ENCODE measurements at places on chromosomes 7 and 10. TPM values are rescaled to one million over a fixed set of nuclear protein-coding genes. Genes with fewer than 3 reads are reported as not detected.

Gene FZD1
- total RNA-seq, result 3.3 TPM

- H3K4me1 ChIP-seq, result no peaks in the 10 kb centered on the region
- no peak overlapping the region for H3K4me3 ChIP-seq
- H3K27ac ChIP-seq, result no peak overlapping the region
These were observed 71.6 kb downstream of the INPP5A start for GRCh38 chr10:132609211-132609610.

Gene ENKUR
- 0.33 TPM for total RNA-seq

Gene NUPR2
- not detected for total RNA-seq

GRCh38 chr10:132571650-132572544 lies 34.3 kb downstream of the INPP5A start:
- no peak overlapping the region for H3K27ac ChIP-seq
- H3K36me3 ChIP-seq, result peaks cover 7% of the 10 kb centered on the region
- H3K4me1 ChIP-seq, result peaks cover 6% of the 10 kb centered on the region

GRCh38 chr7:128727239-128727638 lies 11.9 kb upstream of the CALU start:
- peaks cover 10% of the 10 kb centered on the region for H3K4me1 ChIP-seq
- H3K27ac ChIP-seq, result no peak overlapping the region
- H3K4me3 ChIP-seq, result no peak overlapping the region
- no peaks in the 10 kb centered on the region for H3K36me3 ChIP-seq

Gene CUL2
- total RNA-seq, result 30.7 TPM

DNA sequence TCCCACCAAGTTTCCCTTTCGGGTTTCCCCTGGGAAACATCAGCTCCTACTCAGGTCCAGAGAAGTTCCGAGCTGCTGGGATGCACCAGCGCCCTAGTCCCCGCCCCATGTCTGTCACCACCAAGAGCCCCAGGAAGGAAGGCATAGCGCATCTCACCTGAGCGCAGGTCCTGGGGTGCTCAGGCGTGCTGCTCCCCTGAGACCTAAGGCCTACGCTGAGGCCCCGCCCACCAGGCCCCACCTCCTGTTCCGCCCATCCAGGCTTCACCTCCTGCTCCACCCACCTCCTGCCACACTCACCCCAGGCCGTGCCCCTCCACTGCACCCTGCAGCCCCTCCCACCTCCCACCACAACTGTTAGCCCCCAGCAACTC lies 1.2 kb upstream of the TFR2 start:
- H3K36me3 ChIP-seq, result no peaks in the 10 kb centered on the region
- DNase-seq, result no peak
- peaks cover 19% of the 10 kb centered on the region for H3K27me3 ChIP-seq

Gene CHCHD2
- total RNA-seq, result 564 TPM

DNA sequence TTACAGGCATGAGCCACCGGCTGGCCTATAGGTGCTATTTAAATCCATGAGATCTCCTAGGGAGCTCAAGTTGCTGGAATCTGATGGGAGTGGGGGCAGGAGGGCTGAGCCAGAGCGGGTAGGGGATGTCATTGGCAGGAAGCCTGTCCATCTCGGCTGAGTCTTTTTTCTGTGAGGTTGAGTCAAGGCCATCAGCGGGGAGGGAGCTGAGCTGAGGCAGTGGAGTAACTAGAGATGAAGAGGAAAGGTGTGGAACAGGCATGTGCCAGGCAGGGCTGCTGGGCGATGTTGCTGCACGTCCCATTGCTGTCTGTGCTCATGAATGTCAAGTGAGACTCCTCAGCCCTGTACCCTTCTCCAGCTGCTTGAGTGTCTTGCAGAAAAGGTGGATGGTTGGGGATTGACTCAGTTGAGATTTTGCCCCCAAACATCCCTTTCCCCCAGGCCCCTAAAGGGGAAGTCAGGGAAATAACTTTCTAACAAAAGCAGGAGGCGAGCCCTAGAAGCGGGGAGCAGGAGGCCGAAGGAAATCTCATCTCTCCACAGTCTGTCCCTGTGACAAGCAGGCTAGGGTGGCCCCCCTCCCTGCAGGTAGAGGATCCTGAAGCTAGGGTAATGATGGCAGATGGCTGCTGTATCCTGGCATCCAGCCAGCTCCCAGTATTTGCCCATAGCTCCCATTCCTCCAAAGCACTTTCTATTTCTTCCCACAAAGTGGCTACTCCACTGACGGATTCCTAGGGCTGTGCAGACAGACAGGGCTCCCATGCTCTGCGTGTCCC lies 5.4 kb downstream of the ATP6V1F start:
- H3K36me3 ChIP-seq, result peaks cover 6% of the 10 kb centered on the region
- H3K4me1 ChIP-seq, result peaks cover 8% of the 10 kb centered on the region
- no peak overlapping the region for H3K27ac ChIP-seq
- peak; percentile 23 for DNase-seq
- H3K4me3 ChIP-seq, result peak overlapping the region; percentile 39

DNA sequence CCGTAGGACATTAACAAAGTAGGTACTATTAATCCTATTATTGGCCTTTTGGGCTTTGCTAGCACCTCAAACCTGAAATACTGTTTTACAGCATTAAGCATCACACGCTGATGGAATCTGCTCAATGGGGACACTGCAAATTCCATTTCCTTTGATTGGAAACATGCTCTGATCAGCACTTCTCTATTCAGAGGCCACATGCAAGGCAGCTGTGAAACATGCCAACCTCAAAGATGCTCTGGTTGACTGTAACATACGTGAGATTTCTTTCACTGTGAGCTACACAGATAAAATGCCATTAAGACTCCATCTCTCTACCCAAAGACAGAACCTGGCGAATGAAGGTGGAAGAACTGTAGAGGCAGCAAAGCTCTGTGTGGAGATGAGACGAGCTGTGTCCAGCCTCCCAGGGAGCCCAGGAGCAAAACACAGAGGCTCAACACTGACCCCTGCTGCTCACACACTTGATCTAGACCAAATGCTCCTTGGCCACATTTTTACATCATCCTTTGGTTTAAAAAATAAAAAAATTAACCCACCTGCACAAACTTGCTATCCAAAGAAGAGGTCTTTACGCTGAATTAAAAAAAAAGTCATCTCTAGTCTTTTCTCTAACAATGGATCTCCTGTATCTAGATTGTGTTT lies 8.0 kb downstream of the RSU1 start:
- peak; percentile 55 for DNase-seq
- H3K27me3 ChIP-seq, result no peaks in the 10 kb centered on the region
- H3K4me1 ChIP-seq, result no peaks in the 10 kb centered on the region
- H3K27ac ChIP-seq, result no peak overlapping the region
- H3K36me3 ChIP-seq, result peaks cover 5% of the 10 kb centered on the region

DNA sequence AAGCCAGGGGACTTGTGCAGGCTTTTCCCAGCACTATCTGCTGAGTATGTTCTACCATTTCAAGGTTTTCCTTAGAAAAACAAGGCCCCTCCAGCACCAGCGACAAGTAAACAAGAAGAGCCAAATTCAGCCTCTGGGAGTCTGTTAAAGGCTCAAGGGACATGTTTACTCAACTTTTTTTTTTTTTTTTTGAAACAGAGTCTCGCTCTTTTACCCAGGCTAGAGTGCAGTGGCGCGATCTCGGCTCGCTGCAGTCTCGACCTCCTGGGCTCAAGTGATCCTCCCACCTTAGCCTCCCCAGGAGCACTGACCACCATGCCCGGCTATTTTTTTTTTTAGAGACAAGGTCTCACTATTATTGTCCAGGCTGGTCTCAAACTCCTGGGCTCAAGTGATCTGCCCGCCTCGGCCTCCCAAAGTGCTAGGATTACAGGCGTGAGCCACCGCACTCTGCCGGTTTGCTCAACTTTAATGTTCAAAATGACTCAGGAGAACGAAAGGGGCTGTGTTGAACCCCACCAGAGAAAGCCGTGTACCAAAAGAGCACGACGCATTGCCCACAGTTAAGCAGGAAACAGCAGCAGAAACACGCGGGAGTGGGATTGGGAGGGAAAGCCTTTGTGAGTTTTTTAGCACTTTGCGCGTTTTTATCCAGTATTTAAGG lies 772 bp downstream of the PRDX3 start:
- peaks cover 11% of the 10 kb centered on the region for H3K4me1 ChIP-seq
- no peaks in the 10 kb centered on the region for H3K27me3 ChIP-seq
- H3K36me3 ChIP-seq, result peaks cover 21% of the 10 kb centered on the region
- peak overlapping the region; percentile 89 for H3K27ac ChIP-seq
- DNase-seq, result no peak
- peak overlapping the region; percentile 85 for H3K4me3 ChIP-seq

DNA sequence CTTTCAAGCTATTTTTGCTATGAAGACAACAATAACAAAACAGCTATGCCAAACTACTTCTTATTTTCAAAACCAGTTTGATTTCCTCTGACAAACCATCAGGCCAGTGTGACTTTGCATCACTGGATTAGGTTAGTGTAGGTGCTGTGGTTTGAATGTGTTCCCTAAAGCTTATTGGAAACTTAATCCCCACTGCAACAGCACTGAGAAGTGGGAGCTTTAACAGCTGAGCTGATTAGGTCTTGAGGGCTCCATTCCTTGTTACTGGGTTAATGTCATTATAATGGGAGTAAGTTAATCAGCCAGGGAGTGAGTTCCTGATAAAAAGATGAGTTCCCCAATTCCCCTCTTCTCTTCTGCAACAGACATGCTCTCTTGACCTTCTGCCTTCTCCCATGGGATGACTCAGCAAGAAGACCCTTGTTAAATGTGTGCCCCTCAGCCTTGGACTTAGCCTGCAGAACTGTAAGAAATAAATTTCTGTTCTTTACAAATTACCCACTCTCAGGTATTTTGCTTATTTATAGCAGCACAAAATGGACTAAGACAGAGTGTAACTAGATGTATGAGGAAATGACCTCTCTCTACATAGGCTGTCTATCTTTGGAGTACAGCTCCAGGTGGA lies 186.8 kb downstream of the CTTNBP2 start:
- no peaks in the 10 kb centered on the region for H3K4me1 ChIP-seq
- no peaks in the 10 kb centered on the region for H3K27me3 ChIP-seq
- no peak for DNase-seq
- H3K27ac ChIP-seq, result no peak overlapping the region
- no peaks in the 10 kb centered on the region for H3K36me3 ChIP-seq

Gene SLC13A4
- not detected for total RNA-seq

DNA sequence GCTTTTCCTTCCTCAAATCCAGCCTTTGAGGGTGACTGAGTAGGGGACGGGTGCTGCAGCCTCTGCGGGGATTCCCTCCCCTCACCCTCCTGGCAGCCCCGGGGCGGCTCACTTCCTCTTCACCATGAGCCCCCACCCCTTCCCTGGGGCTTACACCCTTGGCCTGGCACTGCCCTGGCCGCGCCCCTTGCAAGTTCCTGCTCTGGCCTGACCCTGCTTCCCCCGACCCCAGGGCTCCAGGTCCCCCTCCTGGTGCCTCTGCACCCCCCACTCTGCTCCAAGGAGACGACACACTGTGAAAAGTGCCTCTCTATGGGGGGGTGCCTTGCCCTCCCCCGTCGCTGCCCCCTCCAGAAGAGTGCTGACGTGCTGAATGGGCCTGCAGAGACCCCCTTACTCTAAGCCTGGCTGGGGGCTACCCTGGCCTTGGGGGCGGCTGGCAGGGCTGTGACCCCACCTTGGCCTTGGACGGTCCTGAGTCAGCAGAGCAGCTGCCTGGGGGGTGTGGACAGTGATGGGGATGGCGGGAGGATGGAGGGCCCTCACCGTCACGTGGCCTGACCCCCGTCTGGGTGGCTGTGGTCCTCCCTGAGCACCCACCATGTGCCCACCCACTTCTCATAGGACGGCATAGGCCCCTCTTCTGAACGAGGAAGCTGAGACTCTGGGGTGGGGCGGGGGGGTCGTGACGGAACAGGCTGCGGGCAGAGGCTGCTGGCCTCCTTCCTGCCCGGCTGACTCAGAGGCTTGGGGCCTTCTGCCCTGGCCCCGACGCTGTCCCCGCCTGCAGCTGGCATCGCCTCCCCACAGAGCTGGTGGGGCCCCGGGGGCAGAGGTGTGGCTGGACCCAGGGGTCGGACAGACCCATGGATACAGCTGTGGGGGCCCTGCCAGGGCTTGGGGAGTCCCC lies 9.8 kb downstream of the LFNG start:
- DNase-seq, result peak; percentile 51
- H3K4me1 ChIP-seq, result peaks cover 23% of the 10 kb centered on the region
- no peak overlapping the region for H3K4me3 ChIP-seq
- H3K27me3 ChIP-seq, result no peaks in the 10 kb centered on the region

Gene CDHR3
- 0.19 TPM for total RNA-seq

GRCh38 chr10:5396556-5397300 lies 7.9 kb downstream of the TUBAL3 start:
- DNase-seq, result no peak
- no peaks in the 10 kb centered on the region for H3K36me3 ChIP-seq
- no peaks in the 10 kb centered on the region for H3K27me3 ChIP-seq
- no peaks in the 10 kb centered on the region for H3K4me1 ChIP-seq

Gene SLC26A3
- not detected for total RNA-seq

Gene ZNF804B
- total RNA-seq, result not detected

- no peak for DNase-seq
- no peak overlapping the region for H3K27ac ChIP-seq
- H3K4me1 ChIP-seq, result no peaks in the 10 kb centered on the region
- H3K27me3 ChIP-seq, result peaks cover 80% of the 10 kb centered on the region
- H3K36me3 ChIP-seq, result no peaks in the 10 kb centered on the region
These were observed 33.8 kb upstream of the C10orf120 start for GRCh38 chr10:122733443-122733842.

GRCh38 chr7:46133072-46133471 lies 212.0 kb upstream of the IGFBP3 start:
- no peak overlapping the region for H3K4me3 ChIP-seq
- no peaks in the 10 kb centered on the region for H3K27me3 ChIP-seq
- H3K4me1 ChIP-seq, result peaks cover 11% of the 10 kb centered on the region
- H3K27ac ChIP-seq, result no peak overlapping the region
- DNase-seq, result no peak

GRCh38 chr7:47320296-47320695 lies 261.6 kb downstream of the TNS3 start:
- peaks cover 62% of the 10 kb centered on the region for H3K36me3 ChIP-seq
- DNase-seq, result no peak
- no peaks in the 10 kb centered on the region for H3K27me3 ChIP-seq
- H3K4me1 ChIP-seq, result no peaks in the 10 kb centered on the region
- H3K4me3 ChIP-seq, result no peak overlapping the region

GRCh38 chr7:5638994-5639393 lies 142.5 kb downstream of the RNF216 start:
- peaks cover 33% of the 10 kb centered on the region for H3K4me1 ChIP-seq
- no peaks in the 10 kb centered on the region for H3K27me3 ChIP-seq
- peaks cover 48% of the 10 kb centered on the region for H3K36me3 ChIP-seq
- no peak overlapping the region for H3K27ac ChIP-seq
- no peak overlapping the region for H3K4me3 ChIP-seq

Gene HOXA1
- total RNA-seq, result 5.6 TPM

Gene GJD4
- total RNA-seq, result not detected

DNA sequence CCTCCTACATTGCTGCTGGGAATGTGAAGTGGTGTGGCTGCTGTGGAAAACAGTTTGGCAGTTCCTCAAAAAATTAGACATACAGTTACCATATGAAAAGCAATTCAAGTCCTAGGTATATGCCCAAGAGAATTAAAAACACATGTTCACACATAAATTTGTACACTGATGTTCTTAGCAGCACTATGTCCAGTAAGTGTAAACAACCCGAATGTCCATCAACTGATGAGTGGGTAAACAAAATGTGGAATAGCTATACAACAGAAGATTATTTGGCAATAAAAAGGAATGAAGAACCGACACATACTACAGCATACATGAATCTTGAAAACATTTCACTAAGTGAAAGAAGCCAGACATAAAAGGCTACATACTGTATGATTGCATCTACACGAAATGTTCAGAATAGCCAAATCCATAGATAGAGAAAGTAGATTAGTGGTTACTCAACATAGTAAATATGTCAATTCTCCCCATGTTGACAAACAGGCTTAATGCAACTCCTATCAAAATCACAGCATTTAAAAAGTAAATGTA lies 17.2 kb downstream of the CEP41 start:
- H3K27ac ChIP-seq, result no peak overlapping the region
- peaks cover 3% of the 10 kb centered on the region for H3K36me3 ChIP-seq
- H3K4me3 ChIP-seq, result no peak overlapping the region
- H3K27me3 ChIP-seq, result no peaks in the 10 kb centered on the region
- H3K4me1 ChIP-seq, result peaks cover 19% of the 10 kb centered on the region

Measured in MCF 10A (cell line).